Natural killer cell treated with Interleukin-12 subunit alpha and Interleukin-12 subunit beta and Interleukin-15 and Interleukin-18, amount 100 ng/mL, for 72 hours (primary cell): ENCODE measurements at places on chromosomes 4 and X. TPM values are rescaled to one million over a fixed set of nuclear protein-coding genes. Genes with fewer than 3 reads are reported as not detected.

DNA sequence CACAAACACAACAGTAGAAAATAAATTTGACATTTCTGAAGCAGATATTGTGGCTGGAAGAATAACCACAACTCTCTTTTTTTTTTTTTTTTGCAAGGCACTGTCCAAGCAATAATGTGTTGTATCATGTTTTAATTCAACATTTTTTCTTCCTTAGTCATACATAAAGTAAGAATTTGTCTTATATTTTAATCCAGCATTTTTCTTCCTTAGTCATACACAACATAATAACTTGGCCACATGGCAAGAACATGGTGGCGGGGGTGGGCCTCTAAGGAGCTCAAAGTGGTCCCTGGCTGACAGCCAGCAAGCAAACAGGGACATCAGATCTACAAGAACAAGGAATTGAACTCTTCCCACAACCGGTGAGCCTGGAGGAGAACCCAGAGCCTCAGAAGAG lies 20.2 kb downstream of the FBXW7 start:
- no peak overlapping the region for H3K27ac ChIP-seq
- no peak for DNase-seq
- H3K4me1 ChIP-seq = peaks cover 32% of the 10 kb centered on the region
- H3K4me3 ChIP-seq = no peak overlapping the region
- H3K27me3 ChIP-seq = no peaks in the 10 kb centered on the region

DNA sequence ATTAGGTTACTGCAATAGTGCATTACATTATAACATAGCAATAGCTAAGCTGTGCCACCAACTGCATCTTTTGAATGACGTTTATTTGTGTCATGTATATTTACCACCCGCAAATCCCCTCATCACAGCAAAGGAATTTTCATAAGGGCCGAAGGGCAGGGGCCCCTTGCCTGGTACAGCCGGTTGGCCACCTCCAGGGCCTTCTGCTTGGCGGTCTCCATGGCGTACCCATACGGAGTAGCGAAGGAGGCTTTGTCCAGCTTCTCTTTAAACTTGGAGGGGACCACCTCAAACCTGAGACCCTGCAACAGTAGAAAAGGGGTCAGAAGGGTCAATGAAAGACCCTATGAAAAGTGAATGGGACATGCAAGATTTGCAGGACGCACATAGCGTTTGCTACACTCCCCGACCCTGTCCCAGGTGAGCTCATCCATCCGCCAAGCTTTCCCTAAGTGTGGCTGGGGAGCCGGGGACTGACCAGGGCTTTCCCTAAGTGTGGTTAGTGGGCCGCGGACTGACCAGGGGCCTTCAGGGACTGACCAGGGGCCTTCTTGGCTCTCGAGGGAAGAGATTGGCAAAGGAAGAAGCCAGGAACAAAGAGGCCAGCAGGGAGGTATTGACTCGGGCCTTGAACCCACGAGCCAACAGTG lies 10.6 kb downstream of the ASMTL start:
- no peaks in the 10 kb centered on the region for H3K27me3 ChIP-seq
- no peak for DNase-seq
- H3K4me1 ChIP-seq = peaks cover 28% of the 10 kb centered on the region
- peaks cover 30% of the 10 kb centered on the region for H3K36me3 ChIP-seq

DNA sequence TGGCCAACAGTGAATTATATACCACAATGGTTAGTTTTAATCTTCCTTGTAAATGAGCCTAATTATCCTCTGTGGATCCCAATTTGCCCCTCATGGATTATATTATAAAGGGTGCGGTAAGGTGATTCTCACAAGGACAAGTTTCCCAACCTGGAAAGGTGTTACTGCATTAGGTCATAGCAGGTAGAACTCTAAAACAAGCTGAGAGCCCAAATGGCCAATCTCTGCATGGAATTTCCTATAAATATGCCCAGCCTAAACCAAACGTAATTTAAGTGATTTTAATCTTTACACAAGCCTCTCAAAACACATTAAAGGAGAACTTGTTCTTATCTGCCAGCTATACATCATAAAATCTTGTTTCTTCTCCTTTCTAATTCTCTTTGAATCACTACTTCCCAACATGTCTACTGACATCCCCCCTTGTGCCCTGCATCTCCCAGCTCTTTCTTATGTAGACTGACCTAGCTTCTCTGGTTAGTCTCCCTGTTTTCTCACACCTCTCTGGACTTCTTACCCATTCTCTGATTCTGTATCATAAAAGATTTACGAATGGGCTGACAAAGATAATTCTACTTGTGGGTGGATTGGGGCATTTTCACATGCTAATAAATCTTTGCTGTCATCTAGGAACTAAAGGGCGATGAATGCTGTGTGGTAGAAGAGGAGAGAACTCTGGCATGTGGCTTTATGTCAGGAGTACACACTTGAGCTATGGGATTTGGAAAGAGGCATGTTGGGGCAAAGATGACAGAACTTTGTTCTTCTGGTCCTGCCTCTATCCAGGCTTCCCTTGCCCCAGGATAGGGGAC lies 94.3 kb upstream of the PGRMC2 start:
- no peaks in the 10 kb centered on the region for H3K4me1 ChIP-seq
- no peak overlapping the region for H3K27ac ChIP-seq
- peaks cover 7% of the 10 kb centered on the region for H3K27me3 ChIP-seq
- peaks cover 5% of the 10 kb centered on the region for H3K36me3 ChIP-seq
- no peak for DNase-seq

THAP9 gene
- 3.0 TPM for total RNA-seq
